ENCODE measurements at places on chromosomes 4 and X.

DNA sequence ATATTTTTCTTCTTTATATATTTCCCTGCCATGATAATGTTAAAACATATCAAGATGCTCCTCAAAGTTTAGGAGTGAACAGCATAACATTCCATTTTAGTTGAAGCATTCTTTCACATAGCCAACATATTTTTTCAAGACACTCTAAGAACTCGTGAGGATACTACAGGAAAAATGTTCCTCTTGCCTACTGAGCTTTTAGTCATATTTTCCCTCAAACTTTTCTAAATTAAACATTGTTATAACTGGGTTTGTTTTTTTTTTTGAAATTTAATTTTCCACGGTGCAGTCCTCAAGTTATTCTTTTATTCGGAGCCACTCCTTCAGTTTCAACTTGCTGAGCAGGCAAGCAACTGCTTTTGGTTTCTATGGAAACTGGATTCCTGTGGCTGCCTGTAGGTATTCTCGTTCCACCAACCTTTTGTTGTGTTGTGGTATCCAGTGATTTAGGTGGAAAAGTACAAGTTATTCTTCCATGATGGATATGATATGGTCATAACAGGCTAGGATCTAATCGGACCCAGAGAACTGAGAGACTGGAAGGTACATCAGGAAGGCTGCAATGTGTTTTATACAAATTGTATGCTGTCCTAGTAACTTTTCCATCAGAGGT, 248.0 kb downstream of the TRIML1 start:
- peak; percentile 72 for DNase-seq

GRCh38 chrX:30822764-30823163, 66.3 kb downstream of the TAB3 start:
- peak; percentile 0 for DNase-seq

GRCh38 chr4:8334786-8335460, 65.4 kb downstream of the HTRA3 start:
- DNase-seq = no peak

DNA sequence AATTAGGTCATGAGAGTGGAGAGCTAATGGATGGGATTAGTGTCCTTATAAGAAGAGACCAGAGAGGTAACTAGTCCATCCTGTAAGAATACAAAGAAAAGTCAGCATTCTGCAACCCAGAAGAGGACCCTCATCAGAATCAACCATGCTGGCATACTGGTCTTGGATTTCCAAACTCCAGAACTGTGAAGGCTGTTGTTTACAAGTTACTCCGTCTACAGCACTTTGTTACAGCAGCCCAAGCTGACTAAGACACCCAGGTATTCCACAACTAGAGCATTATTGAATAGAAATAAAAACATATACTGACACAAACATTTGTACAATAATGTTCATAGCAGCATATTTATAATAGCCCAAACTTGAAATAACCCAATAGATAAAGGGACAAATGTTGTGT, 9.2 kb downstream of the TMEM156 start:
- DNase-seq = no peak

GRCh38 chr4:182925298-182925757, 8.1 kb upstream of the DCTD start:
- DNase-seq = peak; percentile 85

- DNase-seq = no peak
Measured at GRCh38 chr4:80386281-80386886, 50.9 kb downstream of the CFAP299 start.

DNA sequence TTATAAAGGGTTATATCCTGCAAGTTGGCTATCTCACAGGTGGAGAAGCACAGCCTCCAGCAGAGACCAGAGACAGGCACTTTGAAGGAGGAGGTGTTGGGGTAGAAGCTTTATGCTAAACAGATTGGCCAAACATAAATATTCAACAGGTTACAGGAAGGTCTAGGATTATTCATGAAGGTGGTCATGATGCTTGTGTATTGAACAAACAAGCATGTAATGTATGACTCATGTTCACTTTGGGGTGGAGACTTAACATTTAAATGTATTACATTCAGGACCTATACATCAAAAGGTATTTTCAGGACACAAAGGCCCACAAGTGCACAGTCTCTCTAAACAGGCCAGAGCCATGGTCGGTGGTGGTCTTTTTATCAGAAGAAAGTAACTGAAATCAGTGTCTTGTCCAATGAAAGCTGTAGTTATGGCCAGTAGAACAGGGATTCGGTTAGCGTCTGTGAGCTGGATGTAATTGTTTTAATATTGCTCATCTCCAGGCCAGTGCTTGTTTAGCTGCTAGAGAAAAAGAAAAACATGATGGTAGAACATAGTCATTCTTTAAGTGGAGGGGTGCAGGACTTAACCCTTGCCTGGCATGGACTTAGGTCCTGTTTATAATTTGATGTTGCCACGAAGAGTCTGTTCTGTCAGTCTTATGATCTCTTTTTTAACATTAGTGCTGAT, 555.2 kb upstream of the PCDH10 start:
- DNase-seq = no peak

GRCh38 chrX:42967681-42968300, 189.8 kb upstream of the PPP1R2C start:
- DNase-seq = no peak

GRCh38 chr4:6758728-6759127, 23.8 kb upstream of the KIAA0232 start:
- DNase-seq = no peak

DNA sequence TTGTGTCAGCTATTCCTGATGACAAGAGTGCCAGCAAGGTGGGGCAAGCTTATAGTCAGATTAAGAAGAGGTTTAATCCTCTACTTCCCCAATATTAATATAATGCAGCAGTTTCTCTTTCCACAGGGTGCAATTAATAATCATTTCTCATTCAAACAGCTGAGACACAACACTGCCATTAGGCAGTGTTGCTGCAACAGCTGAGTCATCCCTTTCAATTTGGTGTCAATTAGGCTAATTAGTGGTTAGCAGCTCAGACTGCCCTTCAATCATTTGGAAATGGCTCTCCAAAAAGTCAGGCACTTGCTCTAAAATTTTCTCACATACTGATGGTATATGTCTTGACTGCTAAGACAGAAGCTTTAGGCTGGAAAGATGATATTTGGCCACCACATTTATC, 265.7 kb upstream of the FAM241A start:
- DNase-seq = no peak

DNA sequence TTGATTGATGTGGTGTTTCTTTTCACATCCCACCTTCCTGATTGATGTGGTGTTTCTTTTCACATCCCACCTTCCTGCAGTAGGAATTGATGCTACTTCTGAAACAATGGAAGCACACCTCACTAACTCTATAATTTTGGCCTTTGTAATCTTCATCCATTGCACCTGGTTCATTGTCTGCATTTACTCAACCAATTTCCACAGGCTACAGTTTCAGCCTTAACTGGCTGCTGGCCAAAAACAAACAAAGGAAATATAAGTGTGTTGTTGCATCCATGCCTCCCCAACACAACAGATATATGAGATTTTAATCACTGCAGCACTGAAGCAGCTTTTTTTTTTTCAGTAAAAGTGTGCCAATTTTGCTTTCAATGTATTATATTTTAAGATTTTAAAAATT, 867.6 kb upstream of the PCDH7 start:
- DNase-seq = no peak

DNA sequence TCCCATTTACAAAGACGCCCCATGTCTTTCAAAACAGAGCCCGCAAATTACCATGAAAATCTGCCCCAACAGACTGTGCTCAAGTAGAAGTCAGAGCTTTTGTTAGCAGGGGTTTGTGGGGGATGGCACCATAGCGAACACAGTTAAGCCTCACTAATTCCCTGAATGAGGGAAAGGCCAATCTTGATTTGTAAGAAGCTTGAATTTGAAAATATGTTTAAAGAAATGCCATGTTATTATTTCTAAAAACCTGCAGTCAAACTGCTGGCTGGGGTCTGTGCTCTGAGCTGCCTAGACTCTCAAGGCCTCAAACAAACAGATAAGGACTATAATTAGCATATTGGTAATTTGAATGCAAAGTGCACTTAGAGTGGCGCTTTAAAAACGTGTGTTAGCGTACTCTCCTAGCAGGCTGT, 9.4 kb upstream of the PAK3 start:
- no peak for DNase-seq

DNA sequence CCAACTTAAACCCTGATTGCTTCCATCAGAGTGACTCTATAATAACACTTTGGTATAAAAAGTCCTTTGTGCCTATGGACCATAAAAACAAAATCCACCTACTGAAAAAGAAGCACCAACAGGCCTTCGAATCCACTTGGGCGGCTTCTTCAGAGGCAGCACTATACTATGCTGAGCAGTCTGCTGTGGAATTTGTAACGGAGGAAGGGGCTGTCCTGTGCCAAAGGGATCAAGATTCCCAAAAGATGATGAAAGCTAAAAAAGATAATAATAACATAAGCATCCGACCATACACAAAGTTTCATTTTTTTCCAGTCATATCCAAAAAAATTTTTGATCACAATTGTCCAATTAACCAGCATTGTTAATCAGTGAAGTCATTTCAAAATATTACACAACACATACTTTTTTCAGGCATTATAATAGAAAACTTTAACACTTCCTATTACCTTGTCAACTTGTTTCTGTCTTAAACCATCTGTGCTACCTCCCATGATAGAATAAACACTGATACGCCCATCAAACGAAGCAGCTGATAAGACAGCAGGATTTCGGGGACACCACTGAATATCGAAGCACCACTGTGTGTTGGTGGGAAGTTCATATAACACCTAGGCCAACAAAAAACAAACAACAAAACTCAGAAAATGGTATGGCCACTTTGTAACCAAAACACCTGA, 24.1 kb downstream of the SEC31A start:
- DNase-seq = peak; percentile 61

- no peak for DNase-seq
Measured at GRCh38 chrX:124433186-124433585, 86.8 kb downstream of the SH2D1A start.

- peak; percentile 51 for DNase-seq
Measured at GRCh38 chrX:101230636-101231035, 11.1 kb downstream of the DRP2 start.

DNA sequence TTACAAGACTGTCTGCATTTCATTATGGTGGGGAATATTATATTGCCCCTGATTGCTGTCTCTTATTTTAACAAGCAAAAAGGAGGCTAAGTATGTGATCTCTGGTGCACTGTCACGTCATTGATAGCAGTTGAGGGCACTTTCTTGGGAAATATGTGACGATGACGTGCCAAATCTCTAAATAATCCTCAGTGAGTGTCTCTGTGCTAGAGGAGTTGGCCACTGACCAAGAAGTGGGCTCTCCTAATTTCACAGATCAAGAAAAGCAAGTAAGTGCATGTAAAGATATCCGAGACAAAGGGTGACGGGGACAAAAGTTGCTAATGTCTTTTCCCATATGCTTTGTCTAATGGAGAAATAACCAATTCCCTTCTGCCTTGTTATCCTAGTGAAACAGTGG, 487.4 kb upstream of the TENM3 start:
- DNase-seq = no peak

DNA sequence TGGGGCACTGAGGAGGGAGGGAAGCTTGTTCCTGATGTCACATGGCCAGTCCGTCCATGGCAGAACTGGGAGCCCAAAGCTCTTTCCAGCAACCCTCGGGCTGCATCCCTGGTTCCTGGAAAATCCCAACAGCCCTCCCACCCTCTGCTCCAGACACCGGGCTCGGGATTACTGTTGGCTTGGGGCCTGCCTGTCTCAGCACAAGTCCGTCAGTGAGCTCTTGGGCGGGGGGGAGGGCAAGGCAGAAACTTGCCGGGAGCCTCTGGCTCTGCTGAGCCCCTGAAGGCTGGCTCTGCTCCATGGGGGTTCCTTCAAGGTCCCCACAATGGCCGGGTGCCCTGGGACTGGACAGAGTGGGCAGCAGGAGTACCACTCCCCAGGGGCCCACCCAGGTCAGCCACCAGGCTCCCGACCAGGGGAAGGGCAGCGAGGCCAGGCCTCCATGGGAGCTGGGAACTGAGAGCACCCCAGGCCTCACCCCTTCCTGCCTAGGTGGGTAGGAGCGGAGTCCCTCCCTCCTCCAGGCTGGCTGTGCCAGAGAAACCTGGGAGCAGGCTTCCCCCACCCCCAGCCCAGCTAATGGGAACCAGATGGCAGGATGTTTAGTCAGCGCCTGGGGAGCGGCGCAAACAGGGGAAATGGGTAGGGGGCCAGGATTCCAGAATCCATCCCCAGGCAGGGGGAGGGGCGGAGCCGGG, 6.4 kb upstream of the HAUS7 start:
- peak; percentile 83 for DNase-seq

GRCh38 chr4:104217526-104217925, 277.2 kb downstream of the CXXC4 start:
- no peak for DNase-seq

- peak; percentile 73 for DNase-seq
Measured at GRCh38 chr4:40325406-40326019, 9.6 kb upstream of the CHRNA9 start.

DNA sequence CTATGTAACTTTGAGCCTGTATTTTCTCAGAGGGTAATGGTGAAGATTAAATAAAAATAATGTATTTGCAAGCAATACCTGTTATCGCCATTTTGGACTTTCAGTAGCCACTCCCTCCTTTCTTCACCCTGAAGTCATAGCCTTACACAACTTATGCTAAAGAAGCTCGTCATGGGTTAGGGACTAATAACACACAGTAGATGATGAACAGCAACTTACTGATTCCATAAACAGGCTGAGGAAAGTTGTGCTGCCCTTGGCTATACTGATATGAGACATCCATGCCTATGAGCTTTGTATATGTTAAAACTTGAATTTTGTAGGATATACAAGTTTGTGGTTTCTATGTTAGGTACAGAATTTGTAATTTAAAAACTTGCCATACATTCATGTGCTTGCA, 31.7 kb upstream of the EIF1AX start:
- no peak for DNase-seq

DNA sequence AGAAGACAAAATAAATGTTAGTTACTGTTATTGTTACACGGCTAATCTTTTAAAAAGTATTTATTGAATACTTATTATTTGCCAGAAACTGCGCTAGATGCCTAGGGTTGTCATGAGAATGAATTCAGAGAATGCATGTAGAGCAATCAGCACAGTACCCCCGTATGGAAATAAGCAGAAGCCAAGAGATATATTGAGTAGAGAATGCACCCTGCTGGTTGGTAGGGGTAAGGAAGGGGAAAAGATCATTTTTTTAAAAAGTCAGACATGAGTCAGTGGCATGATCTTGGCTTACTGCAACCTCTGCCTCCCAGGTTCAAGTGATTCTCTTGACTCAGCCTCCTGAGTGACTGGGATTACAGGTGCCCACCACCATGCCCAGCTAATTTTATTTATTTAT, 13.1 kb upstream of the DRP2 start:
- peak; percentile 47 for DNase-seq

GRCh38 chrX:45774961-45775360, 574.3 kb upstream of the DIPK2B start:
- peak; percentile 78 for DNase-seq

DNA sequence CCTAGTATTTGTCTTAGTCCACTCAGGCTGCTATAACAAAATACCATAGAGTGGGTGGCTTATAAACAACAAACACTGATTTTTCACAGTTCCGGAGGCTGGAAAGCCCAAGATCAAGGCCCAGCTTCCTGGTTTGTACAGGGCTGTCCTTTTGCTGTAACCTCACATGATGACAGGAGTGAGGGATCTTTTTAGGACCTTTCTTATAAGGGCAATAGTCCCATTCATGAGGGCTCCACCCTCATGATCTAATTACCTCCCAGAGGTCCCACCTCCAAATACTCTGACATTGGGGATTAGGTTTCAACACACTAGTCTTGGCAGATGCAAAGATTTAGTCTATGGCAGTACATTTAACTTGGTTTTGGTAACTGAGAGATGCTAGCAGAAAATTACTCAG, 20.9 kb downstream of the GPAT3 start:
- DNase-seq = no peak

GRCh38 chr4:47469951-47470350, 6.4 kb upstream of the COMMD8 start:
- DNase-seq = peak; percentile 57

GRCh38 chrX:25337841-25338240, 322.1 kb upstream of the ARX start:
- no peak for DNase-seq
